Natural killer cell (primary cell): ENCODE measurements at places on chromosomes 2 and 18. TPM values are rescaled to one million over a fixed set of nuclear protein-coding genes. Genes with fewer than 3 reads are reported as not detected.

GRCh38 chr2:233542507-233542906 is 24.1 kb downstream of the USP40 start:
- no peaks in the 10 kb centered on the region for H3K4me1 ChIP-seq
- H3K27ac ChIP-seq: no peak overlapping the region
- H3K27me3 ChIP-seq: no peaks in the 10 kb centered on the region
- H3K36me3 ChIP-seq: peaks cover 3% of the 10 kb centered on the region
- no peak overlapping the region for H3K4me3 ChIP-seq

- no peaks in the 10 kb centered on the region for H3K4me1 ChIP-seq
- no peaks in the 10 kb centered on the region for H3K36me3 ChIP-seq
Measured at GRCh38 chr2:240813231-240813921, 6.6 kb downstream of the KIF1A start.

CLHC1 gene
- total RNA-seq: 14.9 TPM

DNA sequence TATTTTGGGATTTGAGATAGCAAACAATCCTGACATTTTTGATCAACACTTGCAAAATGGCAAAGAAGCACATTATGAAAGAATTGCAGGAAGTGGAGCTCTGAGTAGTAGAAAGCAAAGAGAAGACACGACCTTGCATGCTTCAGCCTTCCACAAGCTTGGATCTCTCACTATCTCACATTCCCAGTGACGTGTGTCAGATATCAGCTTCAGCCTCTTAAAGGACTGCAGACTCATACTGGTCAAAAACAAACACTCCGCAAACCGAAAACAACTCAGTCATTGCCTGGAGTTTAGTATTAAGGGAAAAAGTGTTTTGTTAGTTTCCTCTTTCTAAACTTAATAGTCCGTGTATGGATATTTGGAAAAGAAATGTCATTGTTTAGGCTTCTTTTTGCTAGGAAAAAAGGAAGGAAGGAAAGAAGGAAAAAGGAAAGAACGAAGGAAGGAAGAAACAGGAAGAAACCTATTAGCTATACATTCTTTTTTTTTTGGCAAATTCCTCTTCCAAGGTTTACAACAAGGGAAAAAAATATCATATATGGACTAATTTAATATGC is 32.6 kb upstream of the SLC40A1 start:
- no peaks in the 10 kb centered on the region for H3K27me3 ChIP-seq
- no peak for DNase-seq
- H3K4me1 ChIP-seq: no peaks in the 10 kb centered on the region
